ENCODE measurements at places on chromosomes 7 and 10.

- DNase-seq = no peak
Measured at GRCh38 chr10:75662715-75663114, 231.3 kb downstream of the LRMDA start.

DNA sequence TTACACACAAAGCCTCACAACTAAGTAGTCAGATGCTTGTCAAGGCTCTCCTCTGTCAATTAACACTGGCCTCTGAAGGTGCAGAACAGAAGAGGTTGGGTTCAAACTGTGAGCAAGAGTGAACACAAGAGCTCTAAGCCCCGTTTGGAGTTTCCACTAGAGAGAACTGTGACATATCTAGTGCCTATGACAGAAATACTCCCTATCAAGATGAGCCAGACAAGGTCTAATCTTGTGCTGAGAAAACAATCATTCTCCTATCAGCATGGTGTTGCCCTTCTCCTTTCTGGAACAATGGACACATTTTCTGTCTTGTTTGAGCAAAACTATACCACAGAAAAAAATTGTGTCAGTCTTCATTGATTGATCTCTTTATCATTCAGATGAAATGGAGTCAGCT is 62.4 kb upstream of the CCDC71L start:
- DNase-seq = no peak

GRCh38 chr10:74937266-74937856 is 111.0 kb downstream of the KAT6B start:
- DNase-seq = peak; percentile 27

DNA sequence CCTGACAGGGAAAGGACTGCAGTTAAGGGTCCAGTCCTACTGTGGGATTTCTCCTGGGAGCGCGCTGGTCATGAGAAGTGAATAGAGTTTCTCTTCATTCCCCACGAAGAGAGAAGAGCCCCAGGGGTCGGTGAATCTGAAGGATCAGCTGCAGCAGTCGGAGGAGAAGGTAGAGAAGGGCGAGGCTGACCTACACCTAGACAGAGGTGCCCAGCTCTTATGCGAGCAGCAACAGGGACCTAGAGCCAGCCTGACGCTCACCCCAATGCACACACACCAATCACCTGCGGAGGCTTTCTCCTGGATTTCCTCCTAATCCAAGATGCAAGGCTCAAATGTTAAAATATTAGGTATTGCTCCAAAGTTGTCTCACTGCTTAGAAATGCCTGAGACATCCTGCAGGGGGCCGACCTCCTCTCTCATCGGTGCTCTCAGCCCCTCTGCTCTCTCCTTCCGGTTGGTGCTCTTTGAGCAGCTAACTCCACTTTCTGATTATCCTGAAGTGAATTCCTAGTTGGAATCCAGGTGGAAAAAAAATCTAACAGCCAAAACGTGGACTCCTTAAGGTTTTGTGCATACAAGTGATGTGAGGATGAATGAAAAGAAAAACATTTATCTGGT is 176.4 kb downstream of the AHR start:
- DNase-seq = no peak

DNA sequence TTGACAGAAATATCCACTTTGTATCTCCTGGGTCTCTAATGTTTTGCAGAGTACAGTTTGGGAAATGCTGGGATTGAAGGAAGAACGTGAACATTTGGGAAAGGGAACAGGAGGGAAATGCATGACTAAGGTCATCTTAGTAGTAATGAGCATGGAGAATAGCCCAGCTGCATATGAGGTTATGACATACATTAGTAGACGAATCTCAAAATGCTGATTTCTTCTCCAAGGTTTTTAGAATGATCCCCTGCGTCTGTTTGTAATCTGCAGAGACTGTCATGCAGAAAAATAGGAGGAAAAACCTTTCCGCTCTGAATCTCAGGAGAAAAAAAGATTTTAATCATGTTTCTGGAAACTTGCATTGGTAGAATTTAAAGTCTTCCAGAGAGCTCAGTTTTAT is 133.6 kb downstream of the PPP1R9A start:
- DNase-seq = no peak

- DNase-seq = no peak
Measured at GRCh38 chr7:106071356-106071998, 40.6 kb downstream of the SYPL1 start.

DNA sequence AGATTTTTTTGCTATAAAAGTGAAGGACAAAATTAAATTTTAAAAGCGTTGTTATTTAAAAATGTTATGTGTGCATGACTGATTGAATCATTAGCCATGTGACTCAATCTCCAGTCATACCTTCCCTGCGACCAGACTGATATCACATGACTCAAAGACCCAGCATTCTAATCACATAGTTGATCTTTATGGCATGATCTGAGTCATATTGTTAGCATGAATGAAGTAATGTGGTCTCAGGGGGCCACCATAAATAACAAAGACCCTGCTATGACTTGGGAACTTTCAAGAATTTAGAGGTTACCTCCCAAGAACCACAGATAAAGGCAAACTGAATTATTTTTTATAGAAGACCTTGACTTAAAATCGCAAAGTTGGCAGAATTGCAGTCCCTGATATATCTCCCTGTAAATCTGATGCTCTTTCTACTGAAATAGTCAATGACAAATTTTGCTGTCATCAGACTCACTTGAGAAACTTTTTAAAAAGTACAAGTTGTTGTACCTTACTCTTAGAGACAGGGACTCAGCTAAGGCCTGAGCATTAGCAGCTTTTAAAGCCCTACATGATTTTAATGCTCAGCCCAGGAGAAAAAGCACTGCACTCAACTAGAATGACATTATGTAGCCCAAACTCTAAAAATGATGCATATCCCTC is 717.3 kb downstream of the XPNPEP1 start:
- DNase-seq = peak; percentile 99

DNA sequence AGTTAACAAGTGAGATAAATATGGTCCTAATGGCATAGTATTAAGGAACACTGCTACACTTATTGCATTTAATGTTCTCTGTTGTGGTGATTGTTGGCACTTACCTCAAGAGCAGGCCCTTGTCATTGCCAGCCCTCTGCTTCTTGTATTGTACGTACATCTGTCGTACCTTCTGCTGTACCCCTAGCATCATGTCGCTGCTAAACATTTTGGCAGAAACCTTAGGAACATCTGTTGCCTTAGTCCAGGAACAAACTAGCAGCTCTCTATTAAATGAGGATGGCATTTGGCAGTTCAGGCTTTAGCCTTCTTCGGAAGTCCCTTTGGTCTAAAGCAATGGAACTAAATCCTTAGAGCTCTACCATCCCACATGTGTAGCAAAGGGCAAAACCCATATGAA is 47.6 kb downstream of the PRKG1 start:
- no peak for DNase-seq

DNA sequence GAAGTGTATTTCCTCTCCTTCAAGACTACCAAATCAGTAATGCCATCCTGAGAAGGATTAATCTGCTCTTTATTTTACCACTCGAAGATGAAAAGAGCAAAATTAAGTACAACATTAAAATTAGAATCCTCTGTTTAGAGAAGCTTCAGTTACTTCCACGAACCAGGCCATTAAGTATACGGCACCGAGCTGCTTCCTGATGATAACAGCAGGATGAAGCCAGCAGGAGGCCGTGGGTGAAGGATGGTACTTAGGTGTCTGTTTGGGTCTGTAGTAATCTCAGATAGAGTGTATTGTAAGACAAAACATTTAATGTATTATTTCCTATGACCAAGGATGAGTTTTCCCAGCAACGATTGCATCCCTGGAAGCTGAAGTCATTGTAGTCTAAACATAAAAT is 362.8 kb downstream of the SFMBT2 start:
- DNase-seq = no peak

DNA sequence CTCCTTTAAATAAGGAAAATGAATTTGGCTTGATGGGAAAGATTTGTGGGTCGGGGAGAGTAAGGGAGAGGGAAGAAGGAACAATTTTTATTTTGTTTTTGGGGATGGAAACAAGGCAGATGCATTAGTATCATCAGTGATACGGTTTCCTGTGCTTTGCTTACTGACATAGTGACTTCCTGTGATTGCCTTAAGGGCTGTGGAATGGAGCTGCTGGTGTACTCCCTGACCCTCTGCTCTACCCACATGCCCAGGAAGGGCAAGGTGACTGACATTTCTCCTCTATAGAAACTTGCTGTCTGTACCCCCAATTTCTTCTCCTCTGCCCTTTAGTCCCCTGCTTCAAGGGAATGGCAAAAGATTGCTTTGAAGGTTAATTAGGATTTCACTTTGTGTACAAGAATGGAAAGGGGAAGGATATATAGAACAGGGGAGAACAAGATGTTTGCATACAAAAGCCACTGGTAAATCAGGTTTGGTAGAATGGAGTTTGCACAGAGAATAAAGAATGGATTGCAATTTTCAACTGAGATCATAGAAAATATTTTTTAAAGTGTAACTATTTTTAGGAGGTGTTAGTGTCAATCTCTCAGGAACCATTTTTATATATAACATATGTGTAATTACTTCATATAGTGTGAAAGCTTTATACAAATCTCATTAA is 129.0 kb upstream of the AGR3 start:
- no peak for DNase-seq

- no peak for DNase-seq
Measured at GRCh38 chr7:4561795-4562194, 120.3 kb upstream of the FOXK1 start.

DNA sequence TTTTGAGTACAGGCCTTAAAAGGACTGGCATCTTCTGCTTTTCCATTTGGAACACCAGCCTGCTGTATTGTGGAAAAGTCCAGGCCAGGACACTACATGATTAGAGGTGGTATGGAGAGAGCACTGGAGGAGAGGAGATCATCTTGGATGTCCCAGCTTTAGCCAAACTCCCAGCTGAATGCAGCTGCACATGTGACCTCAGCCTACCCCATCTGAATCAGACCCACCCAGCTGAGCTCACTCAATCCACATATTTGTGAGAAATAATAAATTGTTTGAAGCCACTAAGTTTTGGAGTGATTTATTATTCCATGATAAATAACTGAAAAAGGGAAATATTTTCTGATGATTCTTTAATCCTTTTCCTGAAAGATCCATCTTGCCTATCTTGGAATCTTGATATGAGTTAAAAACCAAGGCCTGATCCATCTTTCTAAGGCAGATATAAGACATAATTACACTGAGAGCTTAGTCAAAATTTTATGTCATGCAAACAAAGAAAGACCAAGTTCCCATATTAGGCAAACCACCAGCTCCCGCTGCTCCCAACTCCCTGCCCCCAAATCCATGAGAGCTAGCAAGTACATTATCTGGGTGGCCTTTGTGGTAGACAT is 55.1 kb upstream of the TRIL start:
- DNase-seq = no peak

DNA sequence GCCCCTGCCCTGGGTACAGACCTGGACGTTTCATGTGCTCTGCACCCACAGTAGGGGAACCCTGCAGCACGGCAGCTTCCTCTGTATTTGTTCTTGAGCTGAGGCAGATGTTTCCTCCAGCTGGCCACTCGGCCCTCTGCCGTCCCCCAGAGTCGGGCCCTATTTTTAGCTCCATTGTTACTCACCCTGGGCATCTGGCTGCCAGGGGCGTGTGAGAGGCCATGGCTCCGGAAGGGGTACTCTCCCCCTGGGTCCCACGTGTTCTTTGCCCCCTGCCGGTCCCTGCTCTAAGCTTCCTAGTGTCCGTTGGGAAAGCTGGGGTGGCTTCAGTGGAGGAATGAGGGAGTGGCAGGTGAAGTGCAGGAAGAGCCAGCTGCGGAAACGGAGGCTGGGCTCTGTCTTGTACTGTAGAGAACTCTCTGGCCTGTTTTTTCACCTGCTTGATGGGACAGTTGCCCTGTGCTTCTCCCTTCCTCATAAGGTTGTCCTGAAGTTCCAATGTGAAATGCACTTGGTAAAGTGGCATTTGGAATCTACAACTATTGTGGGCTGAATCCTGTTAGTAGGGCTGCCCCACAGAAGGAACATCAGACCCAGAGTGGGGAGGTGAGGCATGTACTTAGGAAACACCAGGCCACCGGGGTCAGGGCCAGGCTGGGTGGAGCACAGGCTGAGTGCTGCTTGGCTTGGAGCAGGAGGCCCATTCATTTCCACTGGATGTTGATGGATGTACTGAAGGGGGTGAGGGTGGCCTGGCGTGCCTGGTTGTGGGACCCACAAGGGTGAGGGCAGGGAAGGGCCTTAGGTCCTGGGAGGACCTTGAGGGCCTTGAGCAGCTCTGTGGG is 30.6 kb downstream of the PALD1 start:
- no peak for DNase-seq

DNA sequence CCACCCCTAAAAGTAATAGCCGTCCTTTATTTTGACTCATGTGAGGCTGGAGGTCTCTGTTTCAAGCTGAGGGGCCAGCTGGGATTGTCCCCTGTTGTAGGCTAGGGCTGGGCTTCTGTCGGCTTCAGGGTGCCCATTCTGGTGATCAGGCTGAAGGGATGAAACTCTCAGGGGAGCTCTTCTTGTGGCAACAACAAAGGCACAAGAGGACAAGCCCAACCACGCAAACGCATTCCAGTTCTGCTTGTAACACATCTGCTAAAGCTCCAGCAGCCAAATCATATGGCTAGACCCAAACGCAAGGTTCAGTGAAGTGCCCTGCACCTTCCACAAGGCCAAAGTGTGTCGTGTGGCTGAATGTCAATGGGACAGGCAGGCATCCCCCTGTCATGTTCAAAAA is 405.7 kb downstream of the INHBA start:
- DNase-seq = no peak

- no peak for DNase-seq
Measured at GRCh38 chr7:30543813-30544525, 39.3 kb upstream of the GGCT start.

GRCh38 chr10:77160679-77161078 is 476.9 kb downstream of the KCNMA1 start:
- DNase-seq = peak; percentile 94

DNA sequence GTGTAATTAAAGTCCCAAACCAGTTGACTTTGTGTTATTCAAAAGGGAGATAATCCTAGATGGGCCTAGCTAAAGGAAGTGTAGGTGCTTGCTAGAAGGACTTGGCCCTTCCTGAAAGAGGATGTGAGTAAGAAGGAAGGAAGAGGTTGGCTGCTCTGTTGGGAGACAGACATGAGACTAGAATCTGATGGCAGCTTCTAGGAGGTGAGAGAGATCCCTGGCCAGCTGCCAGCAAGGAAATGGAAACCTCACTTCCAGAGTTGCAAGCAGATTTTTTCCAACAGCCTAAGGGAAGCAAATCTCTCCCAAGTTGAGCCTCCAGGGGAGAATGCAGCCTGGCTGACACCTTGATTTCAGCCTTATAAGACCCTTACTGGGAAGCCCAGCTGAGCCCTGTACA is 368.4 kb upstream of the ZMIZ1 start:
- peak; percentile 40 for DNase-seq

- no peak for DNase-seq
Measured at GRCh38 chr7:5404421-5404826, 19.2 kb downstream of the TNRC18 start.

- DNase-seq = peak; percentile 38
Measured at GRCh38 chr7:16430133-16430532, 8.8 kb upstream of the CRPPA start.
